ENCODE measurements at places on chromosomes 6 and 20.
A peak's percentile ranks its signal among the peaks of the same experiment; 100 is the strongest.

DNA sequence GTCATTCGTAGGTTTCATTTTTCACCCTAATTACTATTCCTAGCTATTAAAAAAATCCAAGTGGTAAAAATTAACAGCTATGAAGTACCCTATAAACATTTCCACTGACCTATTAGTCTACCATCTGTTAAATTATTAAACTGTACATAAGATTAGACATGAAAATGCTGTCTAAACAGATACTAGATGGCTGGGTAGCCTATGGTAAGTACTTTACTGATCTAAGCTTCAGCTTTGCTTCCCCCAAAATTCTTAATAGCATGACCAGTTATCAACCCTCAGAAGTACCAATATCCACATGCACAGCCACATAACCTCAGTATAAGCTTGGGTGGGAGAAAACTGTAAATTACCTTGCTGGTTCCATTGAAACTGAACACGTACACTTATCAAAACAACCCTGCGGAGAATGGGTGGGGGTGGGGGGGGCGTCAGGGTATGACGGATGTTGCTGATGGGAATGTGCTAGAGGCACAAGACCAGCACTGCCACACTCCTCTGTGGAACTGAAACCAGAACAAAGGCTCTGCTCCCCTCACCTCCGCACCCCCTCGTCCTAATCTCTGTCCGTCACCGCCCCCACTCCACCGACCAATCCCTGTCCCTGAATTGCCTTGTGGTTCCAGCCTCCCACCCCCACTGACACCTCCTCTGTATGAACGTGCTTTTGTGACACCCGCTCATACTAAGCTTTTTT is 45.3 kb downstream of the B4GALT5 start:
- H3K36me3 ChIP-seq: no peaks in the 10 kb centered on the region
- H3K4me3 ChIP-seq: no peak overlapping the region
- DNase-seq: peak; percentile 41
- H3K27me3 ChIP-seq: peaks cover 3% of the 10 kb centered on the region
- H3K4me1 ChIP-seq: peaks cover 37% of the 10 kb centered on the region

DNA sequence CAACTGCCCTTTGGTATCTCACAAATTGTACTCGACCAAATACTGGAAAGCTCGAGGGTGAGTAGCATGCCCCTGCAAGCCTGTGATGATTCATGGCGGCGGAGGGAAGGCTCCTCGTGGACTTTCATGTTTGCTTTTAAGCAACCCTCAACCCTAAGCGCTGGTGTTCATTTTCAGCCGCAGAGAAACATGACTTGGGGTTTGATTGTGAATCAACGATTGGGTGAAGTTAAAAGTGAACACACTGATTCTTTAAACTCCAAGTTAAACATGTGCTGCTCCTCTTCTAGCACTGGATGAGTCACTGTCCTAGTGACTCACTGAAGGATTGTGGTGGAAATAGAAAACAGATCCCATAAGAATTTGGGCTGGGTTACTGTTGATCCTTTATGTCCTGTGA is 8.3 kb downstream of the CD109 start:
- H3K4me1 ChIP-seq: peaks cover 3% of the 10 kb centered on the region
- no peak overlapping the region for H3K4me3 ChIP-seq
- no peaks in the 10 kb centered on the region for H3K27me3 ChIP-seq
- H3K27ac ChIP-seq: no peak overlapping the region
- no peak for DNase-seq
- H3K36me3 ChIP-seq: peaks cover 13% of the 10 kb centered on the region

DNA sequence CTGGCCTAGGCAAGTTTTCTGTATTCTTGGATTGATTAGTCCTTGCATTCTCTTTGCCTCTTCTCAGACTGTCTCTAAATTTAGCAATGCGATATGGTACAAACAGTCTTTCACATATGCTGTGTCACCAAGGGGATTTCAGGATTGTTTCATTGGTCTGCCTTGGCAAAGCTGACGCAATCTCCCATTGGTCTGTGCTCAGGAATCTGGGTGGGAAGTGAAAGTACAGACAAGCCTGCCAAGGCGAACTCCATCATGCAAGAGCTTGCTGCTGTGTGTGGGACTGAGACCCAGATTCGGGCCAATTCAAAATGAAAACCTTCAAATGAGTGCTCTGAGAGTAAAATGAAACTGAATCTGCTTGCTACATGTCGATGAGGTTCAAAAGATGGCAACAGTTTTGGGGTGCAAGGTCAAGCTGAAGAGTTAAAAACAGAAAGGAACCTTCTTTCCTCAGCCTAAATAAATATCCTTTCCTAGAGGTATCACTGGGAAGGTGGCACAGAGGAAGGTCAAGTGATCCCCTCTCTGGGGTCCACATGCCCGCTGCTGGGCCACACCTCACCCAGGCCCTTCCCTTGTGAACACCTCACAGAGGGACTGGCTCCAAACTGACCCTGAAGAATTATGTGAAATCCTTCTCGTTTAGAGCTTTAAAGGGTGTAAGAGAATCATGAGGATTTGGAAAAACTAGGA is 198.8 kb upstream of the PREP start:
- H3K4me3 ChIP-seq: no peak overlapping the region
- H3K4me1 ChIP-seq: peaks cover 7% of the 10 kb centered on the region
- no peaks in the 10 kb centered on the region for H3K36me3 ChIP-seq
- H3K27me3 ChIP-seq: peaks cover 5% of the 10 kb centered on the region

- no peak overlapping the region for H3K27ac ChIP-seq
- no peaks in the 10 kb centered on the region for H3K4me1 ChIP-seq
- H3K36me3 ChIP-seq: no peaks in the 10 kb centered on the region
- H3K4me3 ChIP-seq: no peak overlapping the region
Measured at GRCh38 chr20:61937963-61938838, 127.5 kb downstream of the TAF4 start.

DNA sequence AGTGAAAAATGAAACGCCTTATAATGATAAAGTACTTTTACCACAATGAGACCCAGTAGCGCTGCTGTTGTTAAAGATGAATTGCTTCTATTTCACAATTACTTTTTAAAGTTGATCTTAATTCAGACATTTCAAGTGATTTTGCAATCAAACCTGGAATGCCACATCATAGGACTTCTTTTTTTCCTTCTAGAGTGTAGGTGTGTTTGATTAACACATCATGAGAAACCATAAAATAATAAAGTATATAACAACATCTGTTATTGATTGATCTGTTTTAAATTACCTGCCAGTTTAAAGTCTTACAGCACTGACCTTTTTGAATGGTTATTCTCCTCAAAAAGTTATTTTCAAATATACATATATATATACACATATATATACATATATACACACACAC is 38.6 kb downstream of the HEBP2 start:
- no peak overlapping the region for H3K4me3 ChIP-seq
- H3K27ac ChIP-seq: no peak overlapping the region
- DNase-seq: no peak
- H3K27me3 ChIP-seq: peaks cover 3% of the 10 kb centered on the region

GRCh38 chr20:4929686-4930397 is 71.5 kb downstream of the SLC23A2 start:
- H3K27ac ChIP-seq: no peak overlapping the region
- H3K36me3 ChIP-seq: peaks cover 31% of the 10 kb centered on the region
- peaks cover 15% of the 10 kb centered on the region for H3K4me1 ChIP-seq
- no peak overlapping the region for H3K4me3 ChIP-seq

DNA sequence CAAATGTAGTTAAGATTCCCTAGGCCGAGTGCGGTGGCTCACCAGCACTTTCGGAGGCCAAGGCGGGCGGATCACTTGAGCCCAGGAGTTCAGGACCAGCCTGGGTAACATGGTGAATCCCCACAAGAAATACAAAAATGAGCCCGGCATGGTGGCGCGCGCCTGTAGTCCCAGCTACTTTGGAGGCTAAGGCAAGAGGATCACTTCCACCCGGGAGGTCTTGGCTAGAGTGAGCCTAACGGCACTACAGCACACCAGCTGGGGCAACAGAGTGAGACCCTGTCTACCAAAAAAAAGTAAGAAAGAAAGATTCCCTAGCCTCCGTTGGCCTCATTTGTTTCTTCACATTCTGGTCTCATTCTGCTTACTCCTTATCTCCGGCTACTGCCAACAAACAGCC is 1.2 kb downstream of the ESF1 start:
- H3K27ac ChIP-seq: no peak overlapping the region
- H3K4me3 ChIP-seq: peak overlapping the region; percentile 99
- no peaks in the 10 kb centered on the region for H3K27me3 ChIP-seq
- DNase-seq: no peak

GRCh38 chr20:25277051-25277801 is 29.3 kb downstream of the PYGB start:
- H3K4me1 ChIP-seq: peaks cover 7% of the 10 kb centered on the region
- H3K36me3 ChIP-seq: peaks cover 8% of the 10 kb centered on the region

DNA sequence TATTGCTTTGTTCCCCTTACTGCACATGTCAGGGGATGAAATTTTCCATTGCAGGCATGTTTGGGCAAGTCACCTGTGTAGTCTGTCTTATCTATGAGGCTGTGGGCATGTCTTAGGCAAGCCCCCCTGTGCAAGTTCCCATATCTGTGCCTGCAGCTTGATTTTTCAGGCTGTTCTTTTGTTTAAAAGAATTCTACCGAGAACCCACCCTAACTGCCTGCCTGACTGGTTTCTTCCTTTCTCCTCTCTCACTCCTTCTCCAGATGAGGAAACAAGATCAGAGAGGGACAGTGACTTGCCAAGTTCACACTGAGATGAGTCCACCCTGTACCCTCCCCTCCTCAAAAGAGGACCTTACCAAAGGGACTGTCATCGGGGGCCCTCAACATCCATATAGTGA is 11.0 kb downstream of the TREML2 start:
- peaks cover 69% of the 10 kb centered on the region for H3K4me1 ChIP-seq
- H3K36me3 ChIP-seq: peaks cover 51% of the 10 kb centered on the region
- no peaks in the 10 kb centered on the region for H3K27me3 ChIP-seq
- no peak overlapping the region for H3K4me3 ChIP-seq
- H3K27ac ChIP-seq: peak overlapping the region; percentile 37

GRCh38 chr6:35569011-35569461 is 56.3 kb upstream of the TULP1 start:
- peak; percentile 60 for DNase-seq
- H3K36me3 ChIP-seq: peaks cover 18% of the 10 kb centered on the region
- peaks cover 23% of the 10 kb centered on the region for H3K27me3 ChIP-seq
- no peak overlapping the region for H3K4me3 ChIP-seq

GRCh38 chr6:6331393-6331792 is 10.9 kb upstream of the F13A1 start:
- H3K4me1 ChIP-seq: peaks cover 5% of the 10 kb centered on the region
- DNase-seq: no peak
- no peaks in the 10 kb centered on the region for H3K36me3 ChIP-seq

- no peak for DNase-seq
- H3K4me3 ChIP-seq: no peak overlapping the region
- no peak overlapping the region for H3K27ac ChIP-seq
- H3K4me1 ChIP-seq: no peaks in the 10 kb centered on the region
- peaks cover 20% of the 10 kb centered on the region for H3K27me3 ChIP-seq
Measured at GRCh38 chr20:5729348-5729747, 20.9 kb upstream of the SHLD1 start.

All from activated naive CD4-positive, alpha-beta T cell treated with anti-CD3 and anti-CD28 coated beads, Interleukin-2, amount 10 ng/mL, durations not matched to agents 7 days and 5 days (primary cell).